ENCODE measurements at places on chromosomes 13 and 19.

- H3K36me3 ChIP-seq = peaks cover 4% of the 10 kb centered on the region
- H3K27ac ChIP-seq = no peak overlapping the region
- H3K27me3 ChIP-seq = no peaks in the 10 kb centered on the region
Measured at GRCh38 chr19:58218899-58219298, 9.8 kb upstream of the ZNF544 start.

DNA sequence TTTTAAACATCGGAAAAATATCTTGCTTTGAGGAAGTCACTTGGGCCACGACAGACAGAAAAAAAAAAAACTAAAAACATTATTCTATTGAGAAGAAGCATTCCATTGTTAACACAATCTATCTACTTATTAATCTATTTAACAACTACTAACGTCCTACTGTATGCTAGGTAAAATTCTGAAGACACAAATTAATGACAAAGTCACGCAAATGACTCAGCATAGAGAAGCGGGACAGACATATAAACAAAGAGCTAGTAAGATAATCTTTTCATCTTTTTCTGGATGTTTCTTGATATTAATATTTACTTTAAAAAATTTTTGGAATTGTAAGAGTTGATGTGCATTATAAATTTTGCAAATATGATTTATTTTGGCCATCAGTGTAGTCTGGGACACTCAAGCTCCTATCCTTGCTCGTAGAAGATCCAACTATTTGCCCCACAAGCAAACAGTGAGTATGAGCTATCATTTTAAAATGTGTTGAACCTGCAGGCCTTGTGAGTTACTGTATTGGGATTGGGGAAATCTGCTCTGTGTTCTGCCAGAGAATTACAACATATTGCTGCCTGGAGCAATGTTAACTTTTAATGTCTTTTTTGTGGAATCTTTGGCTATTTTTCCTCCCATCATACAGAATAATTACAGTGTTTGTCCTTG, 109.1 kb downstream of the PCDH9 start:
- no peaks in the 10 kb centered on the region for H3K36me3 ChIP-seq
- no peak overlapping the region for H3K4me3 ChIP-seq
- no peak for DNase-seq
- no peaks in the 10 kb centered on the region for H3K27me3 ChIP-seq
- H3K27ac ChIP-seq = no peak overlapping the region

GRCh38 chr13:27595055-27595811, 25.1 kb downstream of the LNX2 start:
- DNase-seq = no peak
- H3K4me1 ChIP-seq = peaks cover 9% of the 10 kb centered on the region
- H3K27me3 ChIP-seq = no peaks in the 10 kb centered on the region
- no peak overlapping the region for H3K27ac ChIP-seq
- H3K36me3 ChIP-seq = no peaks in the 10 kb centered on the region

DNA sequence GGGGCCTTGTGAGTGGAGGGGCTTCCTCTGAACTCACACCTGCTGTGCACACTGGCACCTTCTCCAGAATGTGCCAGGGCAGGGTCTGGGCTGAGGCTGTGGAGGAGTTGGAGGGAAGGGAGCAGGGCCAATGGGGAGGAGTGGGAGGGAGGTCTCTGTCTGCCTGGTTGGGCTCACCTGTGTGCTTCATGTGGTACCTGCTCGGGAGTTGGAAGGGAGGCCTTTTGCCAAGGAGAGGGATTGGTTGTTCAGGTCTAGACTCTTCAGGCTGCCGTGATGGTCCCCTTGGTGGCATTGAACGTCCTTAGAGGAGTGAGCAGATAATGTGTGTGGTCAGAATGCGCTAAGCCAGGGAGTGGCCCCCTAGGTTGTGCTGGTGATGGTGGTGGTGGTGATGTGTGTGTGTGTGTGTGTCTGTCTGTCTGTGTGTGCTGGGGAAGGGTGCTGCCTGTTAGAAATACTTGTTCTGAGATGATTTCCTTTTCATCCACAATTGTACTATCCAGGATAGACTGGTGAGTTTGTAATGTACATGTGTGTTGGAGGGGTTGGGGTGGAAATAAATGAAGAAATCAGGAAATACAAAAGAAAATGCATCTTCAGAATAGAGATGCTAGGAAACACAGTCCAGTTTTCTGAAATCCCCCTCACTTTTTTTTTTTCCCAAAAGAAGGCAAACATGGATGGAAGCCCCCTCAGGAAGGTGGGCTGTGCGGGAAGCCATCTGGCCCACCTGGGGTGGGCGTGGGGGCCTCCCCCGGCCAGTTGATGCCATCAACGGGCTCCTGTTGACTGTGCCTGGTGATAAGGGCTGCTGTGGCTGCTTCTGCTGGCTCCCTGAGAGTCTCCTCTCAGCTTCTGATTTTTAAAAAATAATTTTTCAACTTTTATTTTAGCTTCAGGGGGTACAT, 140.5 kb upstream of the ZNF536 start:
- no peak for DNase-seq
- H3K4me3 ChIP-seq = no peak overlapping the region
- no peak overlapping the region for H3K27ac ChIP-seq
- H3K4me1 ChIP-seq = no peaks in the 10 kb centered on the region
